A549 treated with Hydrocortisone at 1 μM for 4 hours (cell line): ENCODE measurements at places on chromosomes 16 and 17. TPM values are rescaled to one million over a fixed set of nuclear protein-coding genes. Genes with fewer than 3 reads are reported as not detected.

The IGSF6 gene
- total RNA-seq: not detected in 5 replicates

The THUMPD1 gene
- total RNA-seq: 18.3 to 30.2 TPM (median 21.6 TPM) in 5 replicates

The EPOP gene
- total RNA-seq: 10.9 to 12.9 TPM (median 12.0 TPM) in 5 replicates

The CCDC200 gene
- 0.12 TPM in 1 of 5 replicates, not detected in the others for total RNA-seq
